ENCODE measurements at places on chromosomes 11 and 22.
A peak's percentile ranks its signal among the peaks of the same experiment; 100 is the strongest.

DNA sequence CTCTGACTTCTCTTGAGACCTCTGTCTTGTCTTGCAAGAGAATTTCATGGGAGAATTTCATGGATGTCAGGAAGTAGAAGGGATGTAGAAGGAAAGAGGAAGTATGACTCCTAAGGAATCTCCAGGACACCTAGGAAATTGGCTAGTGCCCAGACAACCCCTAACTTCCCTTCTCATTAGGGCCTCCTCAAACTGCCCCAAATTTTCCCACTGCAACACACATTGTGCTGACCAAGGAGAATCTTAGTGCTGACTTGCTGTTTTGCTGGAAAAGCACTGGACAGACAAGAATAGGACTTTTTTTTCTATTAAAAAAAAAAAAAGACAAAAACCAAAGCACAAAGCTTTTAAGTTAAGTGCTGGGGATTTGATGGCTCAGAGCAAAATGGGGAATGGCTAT, 236.1 kb upstream of the CADM1 start:
- no peak for DNase-seq

GRCh38 chr11:119803726-119804294, 74.8 kb upstream of the NECTIN1 start:
- DNase-seq: peak; percentile 8

DNA sequence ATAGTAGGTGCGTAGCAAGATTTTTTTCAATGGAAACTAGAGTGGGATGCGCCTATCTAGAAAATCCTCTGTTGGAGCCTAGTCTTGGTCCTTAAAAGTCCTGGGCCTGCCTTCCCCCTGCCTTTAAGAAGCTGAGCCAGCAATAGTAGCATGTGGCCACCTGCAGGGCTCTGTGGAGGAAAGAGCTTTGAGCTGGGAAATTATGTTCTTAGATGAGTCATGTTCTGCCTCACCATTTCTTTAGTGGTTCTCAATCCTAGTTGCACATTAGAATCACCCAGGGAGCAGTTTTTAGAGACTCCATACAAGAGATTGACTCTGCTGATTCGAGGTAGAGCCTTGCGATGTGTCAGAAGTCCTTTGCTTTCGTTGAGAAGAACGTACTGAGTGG, 133.5 kb downstream of the COMMD9 start:
- no peak for DNase-seq

DNA sequence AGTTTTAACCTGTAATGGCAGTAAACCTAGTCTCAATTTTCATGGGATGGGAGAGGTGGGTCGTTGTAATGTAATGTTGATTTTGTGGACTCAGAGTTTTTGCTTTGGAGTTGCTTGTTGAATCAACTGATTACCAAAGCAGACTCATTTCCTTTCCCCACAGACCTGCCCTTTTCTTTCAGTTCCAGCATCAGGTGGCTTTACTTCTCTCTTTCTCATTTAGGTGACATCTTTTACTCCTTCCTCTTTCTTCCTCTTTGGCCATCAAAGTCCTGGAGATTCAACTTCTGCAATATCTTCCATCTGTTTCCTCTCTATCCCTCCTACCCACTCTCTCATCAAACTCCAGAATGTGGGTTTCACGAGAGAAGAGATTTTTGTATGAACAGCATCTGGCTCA, 313.9 kb downstream of the TMEM135 start:
- DNase-seq: no peak

GRCh38 chr22:24990344-24990905, 37.9 kb downstream of the KIAA1671 start:
- DNase-seq: no peak

DNA sequence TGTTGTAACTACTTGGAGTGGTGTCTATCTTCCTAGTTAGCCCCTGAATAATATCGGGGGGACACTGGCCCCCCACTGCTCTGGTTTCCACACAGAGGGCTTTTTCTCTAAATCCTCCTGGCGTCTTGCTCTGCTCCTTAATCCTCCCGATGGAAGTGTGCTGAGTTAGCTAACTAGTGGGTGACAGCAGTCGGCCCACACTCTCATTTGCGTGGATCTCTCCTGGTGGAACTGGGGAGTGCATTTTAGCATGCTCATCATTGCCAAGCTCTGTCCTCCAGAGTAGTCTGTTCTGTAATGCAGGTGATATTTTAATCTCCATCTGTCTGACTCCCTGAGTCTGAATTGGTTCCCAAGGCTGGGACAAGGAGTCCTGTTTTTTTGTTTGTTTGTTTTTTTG, 46.1 kb upstream of the RASSF10 start:
- no peak for DNase-seq

DNA sequence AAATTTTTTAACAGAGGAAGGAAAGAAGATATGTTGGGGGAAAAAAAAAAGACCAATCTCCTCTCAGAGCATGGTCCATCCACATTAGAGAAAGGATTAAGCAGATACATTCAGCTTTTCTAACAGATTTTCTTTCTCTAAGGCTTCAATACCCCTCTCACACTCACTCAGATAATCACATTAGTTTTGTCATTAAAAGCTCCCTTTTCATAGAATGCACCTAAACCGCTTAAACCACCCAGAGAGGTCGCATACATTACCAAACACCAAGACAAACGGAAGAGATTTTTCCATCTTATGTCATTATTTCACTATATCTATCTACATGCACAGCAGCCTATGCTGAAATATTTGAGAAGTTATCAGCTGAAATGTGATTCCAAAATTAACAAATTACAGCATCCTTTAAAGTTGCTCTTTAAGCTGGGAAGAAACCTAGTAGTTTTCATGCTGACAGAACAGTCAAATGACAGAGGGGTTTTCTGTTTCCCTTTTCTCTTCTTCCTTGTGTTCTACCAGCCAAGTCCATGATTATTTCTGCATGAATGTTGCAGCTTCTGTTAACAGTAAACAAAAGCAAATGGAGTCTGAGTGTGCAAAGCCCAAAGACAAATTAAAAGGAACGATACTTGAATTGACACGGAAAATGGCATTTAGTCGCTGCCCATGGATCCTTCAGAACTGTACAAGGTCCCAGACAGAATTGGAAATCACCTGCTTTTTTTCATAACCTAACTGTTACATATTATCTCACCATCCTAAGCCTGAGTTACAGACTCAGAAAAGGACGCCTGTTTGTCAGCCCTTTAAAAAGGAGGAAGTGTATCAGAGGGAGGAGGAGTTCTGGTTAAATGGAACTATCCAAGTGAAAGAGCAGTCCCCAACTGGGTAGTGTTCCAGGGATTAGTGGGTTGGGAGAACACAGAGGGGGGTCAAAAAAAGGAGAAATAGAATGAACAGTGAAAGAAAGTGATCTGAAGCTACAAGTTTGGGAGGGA, 54.6 kb downstream of the PRCP start:
- DNase-seq: no peak

GRCh38 chr11:762421-763072, 14.7 kb downstream of the GATD1 start:
- DNase-seq: peak; percentile 72

- DNase-seq: no peak
These were observed 59.8 kb upstream of the SEPTIN5 start for GRCh38 chr22:19654338-19654987.

DNA sequence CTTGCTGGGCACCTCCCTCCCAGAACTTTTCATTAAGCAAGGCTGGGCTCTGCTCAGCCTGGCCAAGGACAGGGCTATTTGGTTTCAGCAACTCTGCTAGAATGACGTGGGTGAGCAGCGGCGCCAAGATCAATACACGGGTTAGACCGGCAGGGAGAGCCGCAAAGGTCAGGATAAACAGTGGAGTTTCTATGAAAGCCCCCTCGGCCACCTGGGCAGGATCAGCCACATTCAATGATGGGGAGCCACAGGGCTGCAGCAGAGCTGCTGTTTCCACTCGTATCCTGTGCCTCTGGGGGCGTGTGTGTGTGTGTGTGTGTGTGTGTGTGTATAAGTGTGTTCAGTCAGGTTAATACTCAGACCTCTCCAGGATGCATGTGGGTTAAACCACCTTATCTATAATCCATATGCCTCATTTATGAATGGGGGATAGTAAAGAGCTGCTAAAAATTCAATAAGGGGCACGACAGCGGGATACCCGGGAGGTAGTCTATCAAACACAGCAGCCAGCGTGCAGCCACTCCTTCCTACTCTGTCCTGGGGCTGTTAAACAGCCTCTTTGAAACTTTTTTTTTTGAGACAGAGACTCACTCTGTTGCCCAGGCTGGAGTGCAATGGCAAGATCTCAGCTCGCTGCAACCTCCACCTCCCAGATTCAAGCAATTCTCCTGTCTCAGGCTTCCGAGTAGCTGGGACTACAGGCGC, 34.8 kb downstream of the MYH9 start:
- no peak for DNase-seq

DNA sequence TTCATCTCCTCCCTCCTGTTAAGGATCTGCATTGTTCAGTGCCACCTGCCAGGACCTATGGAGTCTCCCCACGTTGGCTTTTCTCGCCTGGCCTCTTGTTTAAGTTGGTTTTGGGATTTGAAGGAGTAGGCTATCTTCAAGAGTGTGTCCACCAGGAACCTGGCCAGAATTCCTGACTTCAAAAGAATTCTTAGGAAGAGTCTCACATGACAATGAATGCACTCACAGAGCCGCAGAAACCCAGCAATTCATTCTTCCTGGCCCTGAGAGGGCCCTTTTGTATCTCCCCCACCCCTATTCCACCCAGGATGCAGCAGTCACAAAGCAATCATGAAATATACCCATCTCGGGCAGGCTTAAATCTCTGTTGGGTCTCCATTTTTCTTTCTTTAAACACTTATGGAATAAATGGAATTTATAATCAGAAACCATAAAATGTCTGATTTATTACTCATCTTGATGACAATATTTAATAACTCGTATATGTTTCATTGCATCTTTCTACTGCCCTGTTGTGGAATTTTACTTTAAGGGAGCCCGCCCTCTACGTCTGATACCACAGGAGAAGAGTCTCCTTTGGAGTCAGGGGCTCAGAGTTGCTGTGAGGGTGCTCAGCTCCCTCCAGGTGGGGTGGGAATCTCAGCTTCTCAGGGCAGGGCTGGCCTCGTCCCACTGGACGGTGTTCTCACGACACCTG, 507.0 kb downstream of the NTM start:
- no peak for DNase-seq

- DNase-seq: no peak
These were observed 41.0 kb downstream of the SMIM38 start for GRCh38 chr11:69196783-69197169.

GRCh38 chr11:16148301-16148931, 207.9 kb downstream of the SOX6 start:
- no peak for DNase-seq

DNA sequence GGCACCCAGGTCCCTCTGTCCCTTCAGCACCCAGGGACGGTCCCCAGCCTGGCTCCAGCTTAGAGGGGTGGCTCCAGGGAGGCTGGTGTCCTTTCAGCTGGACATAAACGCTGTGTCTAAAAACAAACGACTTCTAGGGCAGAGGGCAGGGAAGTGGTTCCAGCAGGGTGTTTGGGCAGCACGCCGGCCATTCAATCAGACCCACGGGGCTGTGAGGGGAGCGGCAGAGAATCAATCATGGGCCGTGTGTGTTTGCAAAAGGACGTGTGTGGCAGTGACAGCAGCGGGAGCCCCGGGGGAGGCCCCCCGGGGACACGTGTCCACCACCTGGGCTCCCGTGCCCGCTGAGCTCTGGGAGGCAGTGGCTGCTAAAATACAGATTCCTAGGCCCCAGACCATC, 127.7 kb downstream of the MN1 start:
- no peak for DNase-seq

GRCh38 chr11:87114093-87114492, 76.4 kb downstream of the TMEM135 start:
- no peak for DNase-seq

DNA sequence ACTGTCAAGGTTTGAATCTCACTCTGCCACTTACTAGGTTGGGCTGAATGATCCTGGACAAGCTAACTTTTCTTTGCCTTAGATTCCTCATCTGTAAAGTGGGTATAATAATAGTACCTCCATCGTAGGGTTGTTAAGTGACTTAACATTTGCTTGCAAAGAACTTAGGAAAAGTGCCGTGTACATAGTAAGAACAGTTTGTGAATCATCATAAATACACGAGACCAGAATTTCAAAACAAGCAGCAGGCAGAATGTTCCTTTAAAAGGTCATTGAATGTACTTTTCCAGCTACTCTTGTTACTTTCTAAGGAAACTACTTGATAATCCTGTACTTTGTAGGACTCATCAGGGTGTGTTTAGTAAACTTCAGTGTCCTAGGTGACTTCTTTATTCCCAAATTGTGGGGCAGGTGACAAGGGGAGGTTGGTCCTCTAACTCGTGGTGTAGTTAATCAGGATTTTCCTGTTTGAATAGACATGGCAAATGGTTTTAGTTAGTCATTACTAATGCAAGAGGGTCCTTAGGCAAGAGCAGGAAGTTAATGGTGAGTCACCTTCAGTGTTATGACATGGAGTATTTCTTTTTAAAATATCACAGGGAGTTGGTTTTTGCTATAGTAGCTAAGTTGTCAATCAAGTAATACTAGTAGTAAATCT, 67.9 kb downstream of the YAP1 start:
- DNase-seq: no peak

GRCh38 chr11:75493626-75494025, 32.1 kb downstream of the GDPD5 start:
- DNase-seq: no peak
